ENCODE measurements at places on chromosomes 3 and 15. TPM values are rescaled to one million over a fixed set of nuclear protein-coding genes. Genes with fewer than 3 reads are reported as not detected.

CSPG4 gene
- total RNA-seq = 1.4 TPM

SLC28A1 gene
- total RNA-seq = not detected

SSUH2 gene
- 0.76 TPM for total RNA-seq

TRPM1 gene
- total RNA-seq = 0.11 TPM

ITIH3 gene
- total RNA-seq = 0.98 TPM
